ENCODE measurements at places on chromosomes 2 and 18.

DNA sequence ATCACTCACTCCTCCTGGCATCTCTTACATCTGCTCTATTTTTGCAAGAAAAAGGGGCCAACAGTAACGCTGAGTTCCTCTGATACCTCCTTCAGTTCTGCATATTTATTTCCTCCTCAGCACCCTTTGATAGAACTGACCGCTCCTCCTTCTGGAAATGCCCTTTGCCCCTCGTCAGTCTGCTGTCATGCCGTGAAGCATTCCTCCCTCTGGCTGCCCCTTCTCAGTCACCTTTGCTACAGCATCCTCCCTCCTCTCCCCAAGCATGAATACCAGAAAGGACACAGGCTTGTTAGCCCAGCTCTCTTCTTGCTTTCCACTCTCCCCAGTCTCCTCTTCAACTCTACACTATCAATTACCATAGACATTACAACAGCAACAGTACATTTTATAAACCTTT, 135.4 kb downstream of the NBAS start:
- DNase-seq, result no peak

DNA sequence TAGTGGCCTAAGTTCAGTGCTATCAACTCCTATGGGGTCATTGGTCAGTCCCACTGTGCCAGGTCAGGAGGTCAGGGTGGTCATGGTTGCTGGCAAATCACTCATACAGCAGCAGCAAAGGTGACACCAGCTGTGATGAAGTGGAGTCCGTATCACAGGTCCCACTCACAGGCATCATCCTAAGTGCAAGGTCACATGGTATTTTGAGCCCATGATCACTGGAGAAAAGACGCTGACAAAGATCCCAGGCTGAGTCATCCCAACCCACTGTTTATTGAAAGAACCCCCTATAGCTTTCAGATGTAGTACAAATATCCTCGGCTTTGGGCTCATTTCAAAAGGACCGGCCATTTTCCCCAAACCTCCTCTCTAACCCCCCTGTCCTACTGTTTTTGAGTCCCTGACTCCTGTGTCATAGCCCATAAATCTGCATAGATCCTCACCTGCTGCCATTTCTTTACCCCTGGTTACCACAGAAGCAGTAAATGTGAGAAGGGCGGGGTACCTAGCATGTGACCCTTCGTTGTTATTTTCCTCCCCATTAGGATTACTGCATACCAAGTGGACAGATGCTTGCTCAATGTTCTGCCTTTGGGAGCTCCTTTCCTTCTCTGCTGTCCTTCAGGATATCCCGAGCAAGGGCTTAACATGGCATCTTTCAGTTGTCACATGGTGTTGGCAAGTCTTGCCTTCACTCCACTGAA, 107.7 kb downstream of the COL6A3 start:
- no peak for DNase-seq

DNA sequence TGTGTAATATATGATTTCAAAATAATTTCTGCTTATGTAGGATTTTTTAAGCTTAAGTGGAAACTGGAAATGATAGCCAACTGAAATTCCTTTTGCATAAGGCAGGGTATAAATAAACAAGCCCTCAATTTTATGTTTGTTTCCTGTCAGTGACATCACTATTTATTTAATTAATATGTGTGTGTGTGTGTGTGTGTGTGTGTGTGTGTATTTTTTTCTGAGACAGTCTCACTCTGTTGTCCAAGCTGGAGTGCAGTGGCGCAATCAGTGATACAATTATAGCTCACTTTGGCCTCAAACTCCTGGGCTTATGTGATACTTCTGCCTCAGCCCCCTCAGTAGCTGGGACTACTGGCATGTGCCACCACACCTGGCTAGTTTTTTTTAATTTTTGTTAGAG, 29.3 kb upstream of the CYP20A1 start:
- no peak for DNase-seq

DNA sequence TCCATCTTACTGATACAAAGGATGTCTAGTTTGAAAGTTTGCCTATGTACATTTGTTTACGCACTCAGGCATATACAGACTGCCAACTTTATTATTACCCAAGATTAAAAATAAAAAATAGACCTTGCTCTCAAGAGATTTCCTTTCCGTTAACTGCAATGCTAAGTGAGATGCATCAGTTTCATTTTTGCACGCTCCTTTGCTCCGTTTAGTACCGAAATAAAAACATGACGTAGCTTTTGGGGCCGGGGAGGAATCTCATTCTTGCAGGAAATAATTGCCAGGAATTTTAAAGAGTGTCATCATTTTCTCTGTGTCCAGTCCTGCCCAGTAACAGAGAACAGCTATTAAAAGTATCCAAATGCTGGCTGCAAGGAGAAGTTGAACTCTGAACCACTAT, 169.5 kb downstream of the SLC8A1 start:
- peak; percentile 51 for DNase-seq

DNA sequence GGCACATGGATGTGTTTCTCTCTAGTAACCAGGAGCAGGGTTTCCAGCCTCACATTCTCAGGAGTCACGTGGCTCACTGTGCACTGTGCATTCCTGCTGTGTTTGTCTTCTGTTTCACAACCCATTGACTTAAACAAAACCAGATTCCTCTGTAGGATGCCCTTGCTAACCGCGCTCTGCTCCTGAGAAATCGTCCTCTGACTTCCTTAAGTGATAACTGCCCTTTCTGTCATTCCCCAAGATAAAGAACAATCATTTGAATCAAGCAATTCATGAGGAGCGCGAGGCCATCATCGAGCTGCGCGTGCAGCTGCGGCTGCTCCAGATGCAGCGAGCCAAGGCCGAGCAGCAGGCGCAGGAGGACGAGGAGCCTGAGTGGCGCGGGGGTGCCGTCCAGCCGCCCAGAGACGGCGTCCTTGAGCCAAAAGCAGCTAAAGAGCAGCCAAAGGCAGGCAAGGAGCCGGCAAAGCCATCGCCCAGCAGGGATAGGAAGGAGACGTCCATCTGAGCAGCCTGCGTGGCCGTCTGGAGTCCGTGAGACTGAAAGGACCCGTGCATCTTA, 60.2 kb downstream of the RALBP1 start:
- DNase-seq, result peak; percentile 97

Data from fibroblast of the aortic adventitia (primary cell).